ENCODE measurements at places on chromosomes 6 and 20. TPM values are rescaled to one million over a fixed set of nuclear protein-coding genes. Genes with fewer than 3 reads are reported as not detected.
A peak's percentile ranks its signal among the peaks of the same experiment; 100 is the strongest.

GRCh38 chr6:109342506-109342905 lies 39.8 kb downstream of the CD164 start:
- no peak for DNase-seq

DNA sequence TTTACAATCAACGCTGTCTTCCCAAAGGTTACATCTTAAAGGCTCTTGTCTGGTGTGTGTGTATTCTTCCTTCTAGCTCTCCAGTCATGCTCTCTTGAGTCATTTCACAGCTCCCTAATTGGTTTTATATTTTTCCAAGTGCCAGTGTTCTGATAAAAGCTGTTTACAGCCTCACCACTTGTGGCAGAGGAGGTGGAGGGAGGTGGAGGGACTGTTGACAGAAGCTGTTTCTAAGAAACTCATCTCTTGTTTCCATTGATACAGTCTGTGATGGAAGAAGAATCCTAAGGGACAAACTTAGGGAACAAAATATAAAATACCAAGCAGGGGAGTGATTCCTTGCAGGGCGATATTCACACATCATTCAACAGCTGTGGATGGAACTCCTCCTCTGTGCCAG lies 64.0 kb downstream of the QRSL1 start:
- no peak for DNase-seq

GRCh38 chr6:1757131-1757530 lies 147.4 kb downstream of the FOXC1 start:
- no peak for DNase-seq

GRCh38 chr6:166463359-166464067 lies 80.8 kb upstream of the MPC1 start:
- no peak for DNase-seq

GRCh38 chr6:82741996-82742385 lies 323.6 kb downstream of the UBE3D start:
- no peak for DNase-seq

GRCh38 chr20:38187517-38187916 lies 22.4 kb upstream of the TGM2 start:
- no peak for DNase-seq

- DNase-seq: no peak
These were observed 349.4 kb downstream of the PREX1 start for GRCh38 chr20:48478370-48478769.

- DNase-seq: no peak
These were observed 40.1 kb downstream of the ADNP start for GRCh38 chr20:50891138-50891537.

GRCh38 chr20:35144694-35145093 lies 2.4 kb downstream of the EDEM2 start:
- no peak for DNase-seq

GRCh38 chr20:42611889-42612837 lies 577.5 kb downstream of the PTPRT start:
- DNase-seq: no peak

DNA sequence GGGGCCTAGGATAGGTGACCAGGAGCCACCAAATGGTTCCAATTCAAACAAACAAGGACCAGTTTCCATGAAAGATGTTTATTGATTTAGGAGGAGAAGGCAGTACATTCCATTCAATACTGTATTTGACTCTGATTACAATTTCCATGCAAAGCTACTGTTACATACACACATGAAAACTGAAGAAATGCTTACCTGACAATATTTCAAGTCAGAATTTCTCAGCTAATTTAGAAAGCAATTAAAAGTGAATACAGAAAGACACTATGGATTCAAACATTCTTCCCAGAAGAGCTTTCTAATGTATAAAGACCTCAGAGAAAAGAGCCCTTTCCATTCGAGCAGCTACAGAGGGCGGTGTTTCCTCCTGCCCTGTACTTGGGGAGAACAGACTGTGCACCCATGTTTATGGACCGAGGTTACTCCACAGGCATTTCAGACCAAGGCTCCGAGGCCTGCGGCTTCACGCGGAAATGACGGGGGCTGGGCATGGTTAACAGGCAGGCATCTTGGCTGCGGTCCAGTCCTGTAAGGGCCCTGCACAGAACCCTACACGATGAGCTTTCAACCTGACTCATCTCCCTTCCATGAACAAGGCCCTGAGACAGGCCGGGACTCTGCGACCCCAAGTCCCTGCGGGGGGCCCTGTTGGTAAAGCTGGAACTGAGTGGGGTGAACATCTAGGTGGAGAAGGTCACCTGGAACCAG lies 25.7 kb upstream of the TCFL5 start:
- no peak for DNase-seq

DNA sequence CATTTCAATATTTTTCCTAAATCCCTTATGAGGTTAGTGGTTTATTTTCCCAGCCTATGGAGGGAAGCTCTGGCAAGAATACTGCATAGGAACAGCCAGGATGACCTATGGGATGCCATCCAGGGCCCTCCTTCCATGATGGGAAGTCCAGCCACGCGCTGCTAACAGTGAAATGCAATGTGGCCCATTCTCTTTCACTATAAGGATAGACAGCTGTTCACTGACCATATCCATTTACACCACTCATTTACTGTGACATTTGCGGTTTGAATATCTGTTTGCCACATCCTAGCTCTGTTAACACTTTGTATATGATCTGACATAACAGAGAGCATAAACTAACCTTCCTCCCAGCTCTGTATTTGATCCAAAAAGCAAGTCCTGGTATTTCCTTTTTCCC lies 471.7 kb downstream of the CBLN4 start:
- DNase-seq: no peak

DNA sequence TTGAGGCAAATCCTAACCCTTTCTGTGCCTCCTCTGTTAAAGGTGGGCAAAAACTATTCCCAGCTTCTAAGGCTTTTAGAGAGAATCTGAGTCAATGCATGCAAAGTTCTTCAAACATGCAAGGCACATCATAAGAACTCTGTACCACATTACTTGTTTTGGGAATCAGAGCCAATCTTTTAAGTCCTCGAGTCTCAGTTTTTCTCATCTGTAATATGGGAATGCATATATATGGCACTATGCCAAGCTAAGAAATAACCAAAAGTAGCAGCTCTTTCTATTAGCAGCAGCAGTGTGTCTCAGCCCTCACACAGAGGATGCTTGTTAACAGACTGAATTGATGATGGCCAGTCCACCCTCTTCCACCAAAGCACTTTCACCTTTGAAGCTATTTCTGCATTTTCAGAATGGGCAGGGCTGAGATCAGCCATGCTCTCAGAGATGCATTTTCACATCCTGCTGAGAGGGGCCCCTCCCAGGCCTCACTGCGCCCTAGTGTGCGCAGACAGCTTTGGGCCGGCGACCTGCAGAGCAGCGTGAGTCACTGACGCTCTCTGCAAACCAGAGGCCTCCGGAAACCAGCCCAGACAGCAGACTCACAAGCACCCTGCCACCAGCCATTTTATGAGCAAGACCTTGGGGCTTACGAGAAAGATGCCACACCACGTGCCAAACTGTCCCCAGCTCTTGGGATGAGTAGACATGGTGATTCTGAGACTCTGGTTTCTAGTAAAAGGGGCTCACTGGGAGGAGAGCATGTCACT lies 138.0 kb downstream of the NFATC2 start:
- DNase-seq: peak; percentile 84

GRCh38 chr6:45657226-45657625 lies 279.5 kb upstream of the SUPT3H start:
- DNase-seq: no peak

- no peak for DNase-seq
These were observed 470.5 kb downstream of the COL12A1 start for GRCh38 chr6:74735304-74735703.

DNA sequence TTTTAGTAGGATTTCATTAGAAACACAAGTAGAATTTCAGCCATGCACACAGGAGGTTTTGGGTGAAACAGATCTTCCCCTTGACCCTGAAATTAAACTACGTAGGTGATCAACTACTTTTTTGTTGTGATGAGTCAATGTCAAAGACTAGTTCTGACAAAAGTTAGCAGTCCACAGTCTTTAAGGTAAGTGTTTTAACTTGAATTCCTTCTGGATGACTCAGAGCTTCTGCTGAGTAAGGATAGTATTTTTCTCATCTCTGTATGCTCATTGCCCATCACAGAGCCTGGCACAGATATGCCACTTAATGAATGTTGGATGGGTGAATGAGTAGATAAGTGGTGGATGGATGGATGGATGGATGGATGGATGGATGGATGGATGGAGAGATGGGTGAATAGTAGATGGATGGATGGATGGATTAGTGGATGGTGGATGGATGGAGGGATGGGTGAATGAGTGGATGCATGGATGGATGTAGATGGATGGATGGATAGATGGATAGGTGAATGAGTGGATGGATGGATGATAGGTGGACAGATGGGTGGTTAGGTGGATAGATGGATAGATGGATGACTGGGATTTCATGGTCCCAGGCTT lies 165.3 kb downstream of the ZMYND8 start:
- no peak for DNase-seq

GRCh38 chr6:70369332-70369950 lies 43.9 kb upstream of the FAM135A start:
- peak; percentile 52 for DNase-seq

GRCh38 chr6:36142971-36143838 lies 12.9 kb downstream of the MAPK13 start:
- DNase-seq: no peak

DNA sequence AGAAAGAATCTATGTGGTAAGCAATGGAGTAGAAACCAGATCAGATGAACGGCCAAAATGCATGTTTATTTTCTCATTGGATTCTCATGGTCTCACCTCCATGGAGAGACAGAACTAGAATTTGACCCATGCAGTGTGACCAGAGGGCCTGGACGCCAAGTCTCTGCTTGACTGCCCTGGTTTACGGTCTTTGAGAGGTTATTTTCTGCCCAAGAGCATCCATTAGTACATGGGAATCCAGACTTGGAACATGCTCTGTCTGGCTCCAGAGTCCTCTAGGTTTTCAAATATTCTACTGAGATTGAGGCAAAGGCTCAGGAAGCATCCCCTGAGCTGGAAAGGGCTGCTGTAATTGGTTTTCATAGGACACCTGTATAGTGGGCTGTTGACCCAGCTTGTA lies 45.5 kb upstream of the UST start:
- DNase-seq: no peak

- no peak for DNase-seq
These were observed 726.4 kb upstream of the SLC35B3 start for GRCh38 chr6:9161731-9162130.

DNA sequence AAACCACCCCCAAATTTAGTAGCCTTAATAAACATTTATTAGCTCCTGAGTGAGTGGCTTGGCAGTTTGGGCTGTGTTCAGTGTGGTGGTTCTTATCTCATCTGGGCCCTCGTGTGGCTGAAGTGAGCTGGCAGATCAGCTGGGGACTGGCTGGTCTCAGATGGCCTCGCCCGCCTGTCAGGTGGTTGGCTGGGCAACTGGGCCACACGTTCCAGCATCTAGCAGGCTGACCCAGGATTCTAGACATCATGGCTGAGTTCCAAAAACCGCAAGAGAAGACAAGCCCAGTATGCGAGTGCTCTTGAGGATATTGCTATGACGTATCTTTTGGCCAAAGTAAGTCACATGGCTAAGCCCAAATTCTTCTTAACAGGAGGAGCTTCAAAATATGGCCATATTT lies 28.9 kb downstream of the EIF2S2 start:
- DNase-seq: no peak

GRCh38 chr20:58710481-58711265 lies 18.1 kb downstream of the NPEPL1 start:
- peak; percentile 7 for DNase-seq

DNA sequence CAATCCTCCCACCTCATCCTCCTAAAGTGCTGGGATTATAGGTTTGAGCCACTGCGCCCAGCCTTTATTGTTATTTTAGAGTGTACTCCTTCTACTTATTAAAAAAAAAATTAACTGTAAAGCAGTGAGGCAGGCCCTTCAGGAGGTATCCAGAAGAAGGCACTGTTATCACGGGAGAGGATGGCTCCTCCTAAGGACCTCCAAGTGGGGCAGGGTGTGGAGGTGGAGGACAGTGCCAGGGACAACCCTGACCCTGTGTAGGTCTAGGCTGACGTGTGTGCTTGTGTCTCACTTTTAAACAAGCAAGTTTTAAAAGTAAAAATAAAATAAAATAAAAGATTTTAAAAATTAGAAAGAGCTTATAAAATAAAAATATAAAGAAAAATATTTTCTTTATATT lies 23.7 kb upstream of the TAF4 start:
- DNase-seq: no peak

GRCh38 chr6:163820171-163820570 lies 405.7 kb downstream of the QKI start:
- no peak for DNase-seq

GRCh38 chr6:41182069-41183034 lies 18.6 kb downstream of the TREML2 start:
- peak; percentile 47 for DNase-seq

DNA sequence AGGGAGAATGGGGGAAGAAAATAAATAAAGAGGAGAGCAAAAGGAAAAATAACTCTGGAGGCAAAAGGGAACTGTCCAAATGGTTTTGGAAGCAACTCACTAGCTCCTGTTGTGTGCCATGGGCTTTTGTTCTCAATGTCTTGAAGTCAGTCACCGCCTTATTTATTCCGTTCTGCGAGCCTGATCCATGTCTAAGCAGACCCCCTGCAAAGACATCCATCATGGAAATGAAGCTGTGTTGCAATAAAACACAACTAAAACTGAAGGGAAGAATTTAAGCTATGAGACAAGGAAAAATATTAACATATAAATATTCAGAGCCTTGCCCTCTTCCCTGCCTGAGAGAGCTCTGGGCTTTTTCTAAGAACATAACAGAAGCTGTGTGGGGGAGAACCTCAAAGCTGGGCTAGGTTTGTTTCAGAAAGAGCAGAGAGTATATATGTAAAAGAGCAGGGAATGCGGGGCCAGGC lies 373.2 kb upstream of the CNR1 start:
- DNase-seq: no peak

DNA sequence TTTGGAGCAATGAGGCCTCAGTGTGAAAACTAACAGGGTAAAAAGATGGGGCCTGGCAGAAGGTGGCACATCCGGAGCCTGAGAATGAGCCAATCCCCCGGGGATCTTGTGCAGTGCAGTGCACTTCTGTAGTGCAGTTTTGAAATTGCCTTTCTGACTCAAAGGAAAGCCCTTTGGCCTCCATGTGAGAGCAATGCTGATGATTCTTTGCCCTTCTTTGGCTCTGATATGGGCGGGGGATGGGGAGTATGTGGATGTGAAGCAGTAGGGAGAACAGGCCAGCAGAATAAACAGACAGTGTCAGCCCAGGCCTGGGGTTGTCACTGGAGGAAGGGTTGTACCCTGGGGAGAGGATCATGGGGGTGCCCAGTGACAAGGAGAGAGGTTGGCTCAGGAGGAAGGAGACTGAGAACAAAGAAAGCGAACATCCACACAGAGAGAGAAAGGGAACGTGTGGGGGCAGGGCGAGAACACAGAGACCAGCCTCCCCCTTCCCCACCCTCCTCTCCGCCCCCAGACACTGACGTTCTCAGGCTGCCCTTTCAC lies 351.2 kb downstream of the CDC5L start:
- DNase-seq: no peak

- no peak for DNase-seq
These were observed 88.8 kb downstream of the TAF4 start for GRCh38 chr20:61976644-61977418.

ID4 gene
- not detected for total RNA-seq

UQCC2 gene
- total RNA-seq: 136 TPM

NRSN1 gene
- total RNA-seq: not detected

PLAGL2 gene
- total RNA-seq: 125 TPM

C20orf141 gene
- total RNA-seq: not detected

TRDN gene
- total RNA-seq: not detected

RGL2 gene
- total RNA-seq: 31.5 TPM

SLC22A2 gene
- total RNA-seq: not detected

CSTF1 gene
- 51.2 TPM for total RNA-seq

SLC32A1 gene
- total RNA-seq: not detected
